Activated T-cell treated with anti-CD3 and anti-CD28 coated beads for 1 hour (primary cell): ENCODE measurements at places on chromosomes 12 and 14.
A peak's percentile ranks its signal among the peaks of the same experiment; 100 is the strongest.

- no peak for DNase-seq
These were observed 20.2 kb upstream of the P2RX4 start for GRCh38 chr12:121189619-121190155.

GRCh38 chr14:72559669-72560255, 334.1 kb downstream of the DPF3 start:
- DNase-seq, result no peak

- no peak for DNase-seq
These were observed 115.1 kb downstream of the RIN3 start for GRCh38 chr14:92628636-92629035.

- no peak for DNase-seq
These were observed 151.0 kb upstream of the LMO3 start for GRCh38 chr12:16756833-16757555.

DNA sequence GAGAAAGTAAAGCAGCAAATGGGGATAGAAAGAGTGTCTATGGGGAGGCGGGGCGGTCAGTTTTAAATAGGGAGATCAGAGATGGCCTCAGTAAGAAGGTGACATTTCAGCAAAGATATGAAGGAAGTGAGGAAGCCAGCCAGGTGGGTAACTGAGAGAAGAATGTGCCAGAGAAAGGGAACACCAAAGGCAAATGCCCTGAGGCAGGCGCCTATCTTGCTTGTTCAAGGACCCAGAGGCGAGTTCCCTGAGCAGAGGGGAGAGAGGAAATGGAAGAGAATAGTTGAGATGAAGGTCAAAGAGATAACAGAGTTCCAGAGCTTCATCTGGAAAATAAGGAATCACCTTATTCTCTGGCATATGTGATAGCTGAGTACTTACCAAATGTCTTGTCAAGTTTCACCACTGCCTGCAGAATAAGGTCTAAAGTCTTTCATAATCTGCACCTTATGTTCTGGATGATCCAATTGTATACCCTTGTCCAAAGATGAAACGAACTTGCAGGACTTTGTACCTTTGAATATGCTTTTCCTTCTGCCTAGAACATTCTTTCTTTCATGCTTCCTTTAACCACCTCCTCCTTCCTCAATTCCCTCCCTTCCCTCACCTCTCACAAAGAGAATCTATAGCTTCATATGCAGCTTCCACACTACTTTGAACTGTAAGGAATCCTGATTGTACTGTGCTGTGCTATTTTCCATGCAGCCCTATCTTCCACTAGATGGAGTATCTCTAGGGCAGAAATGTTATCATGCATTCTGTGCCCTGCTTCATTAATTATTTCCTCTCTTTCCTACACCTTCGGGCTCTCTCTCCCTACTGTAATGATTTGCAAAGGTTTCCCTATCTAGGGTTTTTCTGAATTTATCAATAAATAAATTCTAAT, 38.5 kb downstream of the GNPTAB start:
- DNase-seq, result no peak

DNA sequence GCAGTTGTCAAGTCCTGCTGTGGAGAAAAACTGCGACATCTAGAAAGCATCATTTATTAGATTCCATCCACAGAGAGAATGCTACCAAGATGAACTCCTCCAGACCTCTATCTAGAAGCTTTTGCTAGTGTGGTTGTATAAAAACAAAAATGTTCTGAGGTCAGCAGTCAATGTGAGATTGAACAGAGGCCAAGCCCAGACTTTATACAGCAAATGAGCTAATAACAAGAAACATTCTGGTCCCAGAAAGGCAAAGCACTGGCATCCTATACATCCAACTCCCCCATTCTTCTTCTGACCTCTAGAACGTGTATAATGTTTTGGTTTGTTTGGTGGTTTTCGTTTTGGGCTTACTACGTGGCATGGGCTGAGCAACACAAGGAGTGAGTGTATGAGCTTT, 26.7 kb upstream of the RIN3 start:
- DNase-seq, result no peak

GRCh38 chr14:30143627-30144026, 216.0 kb upstream of the PRKD1 start:
- DNase-seq, result no peak

DNA sequence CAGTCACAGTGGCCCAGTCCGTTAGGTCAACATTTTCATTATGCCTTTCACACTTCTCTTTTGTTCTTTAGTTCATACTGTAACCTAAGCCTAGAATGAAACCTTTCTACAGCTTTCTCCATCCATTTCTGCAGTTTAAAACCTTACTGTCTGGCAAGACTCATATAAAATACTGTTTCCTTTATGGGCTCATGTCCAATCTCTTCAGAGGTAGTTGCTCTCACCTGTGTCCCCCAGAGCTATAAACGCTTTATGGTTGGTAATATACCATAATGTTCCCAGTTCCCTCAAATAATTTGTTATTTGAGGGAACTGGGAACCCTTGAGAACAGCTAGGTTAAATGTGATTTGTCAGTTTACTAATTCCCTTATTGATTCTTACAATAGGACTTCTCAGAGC, 83.0 kb downstream of the SRGAP1 start:
- DNase-seq, result no peak

- no peak for DNase-seq
These were observed 24.4 kb upstream of the TC2N start for GRCh38 chr14:91891721-91892220.

GRCh38 chr14:66380143-66380542, 106.0 kb upstream of the CCDC196 start:
- DNase-seq, result no peak

GRCh38 chr14:75069811-75070145, 337 bp downstream of the ZC2HC1C start:
- DNase-seq, result no peak

- peak; percentile 64 for DNase-seq
These were observed 604 bp downstream of the EIF4B start for GRCh38 chr12:53006810-53007309.

DNA sequence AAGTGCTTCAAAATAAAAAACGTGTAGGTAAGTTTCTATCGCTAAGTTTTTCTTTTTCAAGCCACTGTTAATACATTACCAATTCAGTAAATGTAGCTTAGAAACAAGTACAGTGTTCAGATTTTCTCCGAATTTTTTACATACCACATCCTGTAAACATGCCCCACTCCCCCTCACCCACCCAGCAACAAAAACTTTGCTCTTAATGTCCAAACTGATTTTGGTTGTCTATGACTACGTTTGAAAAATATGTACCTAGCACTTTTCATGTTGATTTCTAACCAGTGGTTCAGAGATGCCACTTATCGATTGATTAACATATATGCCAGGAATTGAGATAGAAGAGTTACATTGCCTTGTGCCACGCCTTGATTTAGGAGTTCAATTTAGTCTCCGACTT, 663 bp upstream of the LIN7A start:
- no peak for DNase-seq

DNA sequence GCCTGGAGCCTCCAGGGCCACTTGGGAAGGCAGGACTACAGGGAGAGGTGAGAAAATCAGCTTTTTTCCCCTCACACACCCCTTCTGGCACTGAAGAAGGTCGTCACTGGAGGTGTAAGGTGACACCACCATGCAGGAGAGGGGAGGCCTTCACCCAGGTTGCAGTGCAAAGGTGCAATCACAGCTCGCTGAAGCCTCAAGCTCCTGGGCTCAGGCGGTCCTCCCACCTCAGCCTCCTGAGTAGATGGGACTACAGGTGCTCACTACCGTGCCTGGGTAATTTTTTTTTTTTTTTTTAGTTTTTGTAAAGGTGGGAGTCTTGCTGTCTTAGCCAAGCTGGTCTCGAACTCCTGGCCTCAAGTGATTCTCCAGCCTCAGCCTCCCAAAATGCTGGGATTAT, 93.6 kb downstream of the TNFAIP2 start:
- no peak for DNase-seq

- no peak for DNase-seq
These were observed 25.6 kb downstream of the TESC start for GRCh38 chr12:117073611-117074010.

- no peak for DNase-seq
These were observed 14.3 kb upstream of the CORO1C start for GRCh38 chr12:108745641-108746040.

- DNase-seq, result no peak
These were observed 11.1 kb upstream of the CNTN1 start for GRCh38 chr12:40681148-40681547.

- DNase-seq, result no peak
These were observed 162.8 kb downstream of the RGS6 start for GRCh38 chr14:72094844-72095582.

GRCh38 chr12:60935981-60936761, 1324.0 kb upstream of the USP15 start:
- DNase-seq, result no peak

DNA sequence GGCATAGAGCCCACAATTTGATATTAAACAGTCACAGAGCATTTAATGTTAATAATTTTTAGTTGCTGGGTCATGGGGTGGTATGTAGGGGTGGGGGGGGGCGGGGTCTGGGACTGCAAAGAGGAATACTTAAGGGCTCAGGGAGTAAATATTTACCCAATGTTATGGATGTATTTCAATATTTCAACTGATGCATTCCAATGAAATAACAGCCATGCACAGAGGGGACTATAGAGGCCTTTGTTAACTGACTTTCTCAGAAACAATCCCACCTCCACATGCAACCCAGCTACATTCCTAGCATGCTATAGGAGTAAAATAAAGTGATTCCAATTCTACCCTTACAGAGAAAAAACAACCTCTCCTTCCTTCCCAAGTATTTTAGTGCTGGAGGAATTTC, 7.9 kb upstream of the BBS10 start:
- DNase-seq, result no peak

- DNase-seq, result no peak
These were observed 57.2 kb downstream of the SLC24A4 start for GRCh38 chr14:92380131-92380530.

- DNase-seq, result no peak
These were observed 11.8 kb upstream of the PHLDA1 start for GRCh38 chr12:76043377-76043776.

DNA sequence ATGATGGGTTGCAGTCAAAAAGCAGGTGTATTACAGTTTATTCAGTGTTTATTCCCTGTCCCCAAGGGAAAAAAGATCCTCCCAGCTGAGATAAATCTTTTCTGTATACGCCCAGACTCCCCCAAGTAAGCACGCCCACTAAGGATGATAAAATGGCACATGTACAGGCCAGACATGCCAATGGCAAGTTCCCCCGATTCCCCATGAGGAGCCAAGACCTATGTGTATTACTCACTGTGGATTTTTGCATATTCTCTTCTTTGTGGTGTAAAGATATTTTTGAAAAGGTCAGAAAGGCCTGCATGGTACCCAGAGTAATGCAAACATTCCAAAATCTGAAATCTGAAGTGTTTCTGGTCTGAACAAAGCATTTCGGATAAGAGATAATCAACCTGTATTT, 22.2 kb downstream of the NR2C1 start:
- DNase-seq, result no peak

GRCh38 chr14:71139294-71139946, 232.2 kb downstream of the PCNX1 start:
- no peak for DNase-seq

GRCh38 chr14:76391981-76392690, 16.2 kb downstream of the ESRRB start:
- DNase-seq, result no peak

DNA sequence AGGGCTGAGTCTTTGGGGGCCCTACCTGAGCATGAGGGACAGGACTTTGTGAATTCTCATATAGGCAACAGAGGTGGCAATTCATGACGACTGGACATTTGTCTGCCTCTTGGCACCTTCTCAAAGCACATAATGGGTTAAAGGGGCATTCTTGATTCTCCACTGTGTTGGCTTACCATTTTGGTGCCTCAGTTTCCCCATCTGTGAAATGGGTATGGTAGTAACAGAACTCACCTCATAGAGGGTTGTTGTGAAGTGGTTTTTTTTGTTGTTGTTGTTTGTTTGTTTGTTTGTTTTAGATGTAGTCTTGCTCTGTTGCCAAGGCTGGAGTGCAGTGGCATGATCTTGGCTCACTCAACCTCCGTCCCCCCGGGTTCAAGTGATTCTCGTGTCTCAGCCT, 106.0 kb downstream of the CHST11 start:
- no peak for DNase-seq

DNA sequence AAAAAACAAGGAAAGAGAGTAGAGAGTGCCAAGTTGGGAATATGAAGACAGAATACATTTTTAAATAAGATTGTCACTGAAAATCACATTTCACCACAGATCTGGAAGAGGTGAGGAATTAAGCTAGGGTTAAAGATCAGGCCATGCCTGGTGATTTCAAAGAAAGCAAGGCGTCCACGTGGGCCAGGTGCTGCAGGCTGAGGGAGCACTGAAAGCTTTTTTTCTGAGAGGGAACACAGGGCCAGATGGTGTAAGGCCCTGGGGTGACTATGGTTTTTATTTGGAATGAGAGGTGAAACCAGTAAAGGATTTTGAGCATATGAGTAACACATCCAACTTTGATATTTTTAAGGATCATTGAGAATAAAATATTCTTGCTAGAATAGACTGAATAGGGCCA, 20.9 kb downstream of the SYT1 start:
- DNase-seq, result no peak

GRCh38 chr14:60723907-60724618, at the start of gene SIX4:
Gene SIX4, minus strand, starts transcription at chr14:60724351. Its CDS starts 277 bp downstream, at chr14:60724074.
- DNase-seq, result no peak

GRCh38 chr14:20798318-20798717, 4.3 kb downstream of the RNASE1 start:
- DNase-seq, result no peak

GRCh38 chr12:131003716-131004045, 50.0 kb downstream of the ADGRD1 start:
- no peak for DNase-seq

- no peak for DNase-seq
These were observed 179.1 kb downstream of the KITLG start for GRCh38 chr12:88401155-88401554.

DNA sequence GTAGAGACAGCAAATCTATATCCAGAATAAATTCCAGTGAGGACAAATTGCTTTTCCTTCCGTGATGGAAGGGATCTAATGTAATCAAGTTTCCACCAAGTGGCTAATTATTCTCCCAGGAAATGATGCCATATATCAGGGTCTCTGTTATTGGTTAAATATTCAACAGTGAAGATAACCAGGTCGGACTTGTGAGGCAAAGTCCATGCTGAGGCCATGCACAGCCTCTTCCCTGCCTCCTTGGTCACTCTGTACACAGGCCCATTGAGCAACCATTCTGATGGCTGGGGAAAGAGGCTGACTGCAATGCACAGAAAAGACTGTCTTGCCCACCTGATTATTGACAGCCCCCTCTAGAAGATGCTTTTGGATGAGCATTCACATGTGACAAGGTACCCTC, 90.1 kb downstream of the TNFAIP2 start:
- DNase-seq, result no peak

- no peak for DNase-seq
These were observed 168.6 kb downstream of the PRKCH start for GRCh38 chr14:61489932-61490331.
